ENCODE measurements at places on chromosomes 12 and 14. TPM values are rescaled to one million over a fixed set of nuclear protein-coding genes. Genes with fewer than 3 reads are reported as not detected.

DNA sequence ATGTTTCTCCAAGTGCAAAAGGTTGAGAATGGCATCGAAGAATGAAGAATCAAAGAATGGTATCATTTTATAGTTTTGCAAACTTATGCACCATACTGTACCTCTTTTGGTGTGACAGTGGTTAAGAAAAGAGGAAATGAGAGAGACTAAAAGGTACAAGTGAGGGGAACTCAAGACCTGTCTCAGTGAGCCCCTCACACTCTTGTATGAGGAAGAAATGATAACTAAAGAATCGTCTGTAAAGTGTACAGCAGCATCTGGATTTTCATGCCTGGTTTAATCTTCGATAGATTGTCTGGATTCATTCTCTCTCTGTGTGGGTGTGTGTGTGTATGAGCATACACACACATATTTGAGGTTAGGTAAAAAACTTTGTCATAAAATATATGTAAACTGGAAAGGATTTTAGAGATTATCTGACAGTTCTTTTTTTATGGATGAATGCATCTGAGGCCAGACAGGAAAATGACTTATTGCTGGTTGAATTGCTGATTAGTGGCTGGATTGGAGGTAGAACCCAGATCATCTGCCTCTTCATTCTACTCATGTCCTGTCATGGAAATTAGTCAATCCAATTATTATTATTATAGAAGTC, 16.0 kb upstream of the SLC38A2 start:
- no peaks in the 10 kb centered on the region for H3K36me3 ChIP-seq
- no peak for DNase-seq
- peaks cover 43% of the 10 kb centered on the region for H3K4me1 ChIP-seq
- peak overlapping the region; percentile 54 for H3K27ac ChIP-seq

DNA sequence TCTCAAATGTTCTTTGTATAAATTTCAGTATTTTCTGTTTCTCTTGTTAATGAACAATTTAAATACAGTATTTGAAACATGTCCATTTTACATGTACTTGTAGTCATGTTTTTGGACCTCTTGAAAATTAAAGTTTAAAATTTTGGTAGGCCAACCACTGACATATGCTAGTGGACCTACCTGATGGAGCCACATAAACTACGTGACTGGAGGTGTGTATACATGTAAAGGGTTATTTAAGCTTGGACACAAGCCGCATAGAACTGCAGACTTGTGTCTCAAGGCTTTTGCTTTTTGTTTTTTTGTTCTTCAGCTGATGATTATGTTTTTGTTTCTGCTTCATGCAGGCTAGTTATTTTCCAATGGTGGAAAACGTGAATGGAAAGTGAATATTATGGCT, 568.5 kb upstream of the MDGA2 start:
- H3K4me3 ChIP-seq: no peak overlapping the region
- no peak for DNase-seq
- H3K27ac ChIP-seq: no peak overlapping the region
- no peaks in the 10 kb centered on the region for H3K27me3 ChIP-seq
- H3K36me3 ChIP-seq: no peaks in the 10 kb centered on the region

DNA sequence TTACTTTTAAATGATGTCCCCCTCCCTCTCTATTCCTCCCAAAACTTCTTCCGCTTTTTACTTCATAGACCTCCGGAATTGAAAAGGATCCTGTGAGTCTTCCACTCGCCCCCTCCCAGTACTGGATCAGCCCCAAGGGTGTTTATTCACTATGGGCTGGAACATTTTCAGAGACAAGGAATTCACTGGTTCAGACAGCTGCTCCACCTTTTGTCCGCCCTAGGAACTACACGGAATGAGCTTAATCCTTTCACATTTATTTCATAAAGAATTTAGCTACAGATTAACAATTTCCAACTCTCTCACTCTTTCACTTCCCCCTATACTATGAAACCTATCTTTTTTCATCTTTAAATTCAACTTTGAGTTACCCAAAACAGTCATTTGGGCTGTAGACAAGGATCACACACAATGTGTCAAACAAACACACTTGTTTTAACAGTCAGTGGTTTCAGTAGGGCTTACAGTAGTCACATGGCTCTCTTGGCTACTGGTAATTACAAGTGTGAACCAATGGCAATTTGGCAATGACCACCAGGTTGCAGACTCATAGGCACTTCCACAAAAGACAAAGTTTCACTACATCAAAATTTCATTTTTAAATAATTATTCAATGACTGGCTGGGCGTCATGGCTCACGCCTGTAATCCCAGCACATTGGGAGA, 20.6 kb downstream of the CNIH1 start:
- peak; percentile 10 for DNase-seq
- no peak overlapping the region for H3K27ac ChIP-seq

DNA sequence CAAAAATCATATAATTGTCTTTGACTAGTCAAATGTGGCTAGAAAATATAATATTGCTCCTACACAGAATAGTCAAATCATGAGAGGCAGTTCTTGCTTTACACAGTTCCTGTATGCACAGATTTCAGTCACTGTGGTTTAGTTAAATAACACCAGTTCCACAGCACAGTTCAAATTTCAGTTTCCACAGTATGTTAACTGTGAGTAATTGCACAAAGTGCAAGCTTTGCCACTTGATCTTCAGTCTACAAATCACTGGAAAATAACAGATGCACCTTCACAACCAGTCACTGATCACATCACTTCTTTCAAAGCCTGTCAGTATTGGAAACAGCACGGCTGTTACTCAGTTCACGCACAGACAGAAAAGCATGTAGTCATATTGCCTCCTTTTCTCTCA, 38.7 kb downstream of the KCNH5 start:
- H3K36me3 ChIP-seq: no peaks in the 10 kb centered on the region
- DNase-seq: no peak
- no peaks in the 10 kb centered on the region for H3K4me1 ChIP-seq
- H3K27me3 ChIP-seq: no peaks in the 10 kb centered on the region
- no peak overlapping the region for H3K27ac ChIP-seq
- H3K4me3 ChIP-seq: no peak overlapping the region

DNA sequence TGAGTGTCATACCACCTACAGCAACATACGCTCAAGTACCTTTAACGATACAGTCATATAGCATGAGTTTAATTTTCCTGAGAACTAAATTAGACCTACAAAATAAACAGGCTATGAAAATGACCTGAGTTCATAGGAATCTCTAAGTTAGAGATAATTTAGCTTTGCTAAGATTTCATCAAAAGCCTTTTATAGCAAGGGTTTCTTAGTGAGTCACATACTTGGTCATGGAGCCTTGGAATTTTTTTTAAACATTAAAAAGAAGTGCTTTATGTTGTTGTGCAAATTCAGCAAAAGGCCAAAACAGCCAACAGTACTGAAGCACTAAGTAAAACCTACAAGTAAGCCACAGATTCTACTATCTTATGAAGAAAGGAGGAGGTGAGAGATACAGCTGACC, 93.6 kb upstream of the FERMT2 start:
- DNase-seq: no peak
- no peaks in the 10 kb centered on the region for H3K27me3 ChIP-seq
- no peak overlapping the region for H3K27ac ChIP-seq
- no peak overlapping the region for H3K4me3 ChIP-seq
- no peaks in the 10 kb centered on the region for H3K4me1 ChIP-seq

- H3K4me1 ChIP-seq: no peaks in the 10 kb centered on the region
- H3K27me3 ChIP-seq: no peaks in the 10 kb centered on the region
- no peaks in the 10 kb centered on the region for H3K36me3 ChIP-seq
- H3K4me3 ChIP-seq: no peak overlapping the region
- no peak for DNase-seq
Observed at GRCh38 chr14:58899317-58899713, 261.6 kb downstream of the DACT1 start.

- peak; percentile 18 for DNase-seq
- H3K36me3 ChIP-seq: peaks cover 10% of the 10 kb centered on the region
Observed at GRCh38 chr12:108850854-108851573, 6.4 kb downstream of the SSH1 start.

- no peaks in the 10 kb centered on the region for H3K27me3 ChIP-seq
- H3K36me3 ChIP-seq: no peaks in the 10 kb centered on the region
- H3K4me3 ChIP-seq: no peak overlapping the region
- H3K4me1 ChIP-seq: no peaks in the 10 kb centered on the region
- no peak overlapping the region for H3K27ac ChIP-seq
Observed at GRCh38 chr14:57937676-57938075, 71.8 kb upstream of the SLC35F4 start.

GRCh38 chr12:81207173-81207572, 129.3 kb downstream of the ACSS3 start:
- peaks cover 11% of the 10 kb centered on the region for H3K4me1 ChIP-seq
- no peak overlapping the region for H3K4me3 ChIP-seq
- H3K27me3 ChIP-seq: no peaks in the 10 kb centered on the region
- no peak for DNase-seq
- no peaks in the 10 kb centered on the region for H3K36me3 ChIP-seq

DNA sequence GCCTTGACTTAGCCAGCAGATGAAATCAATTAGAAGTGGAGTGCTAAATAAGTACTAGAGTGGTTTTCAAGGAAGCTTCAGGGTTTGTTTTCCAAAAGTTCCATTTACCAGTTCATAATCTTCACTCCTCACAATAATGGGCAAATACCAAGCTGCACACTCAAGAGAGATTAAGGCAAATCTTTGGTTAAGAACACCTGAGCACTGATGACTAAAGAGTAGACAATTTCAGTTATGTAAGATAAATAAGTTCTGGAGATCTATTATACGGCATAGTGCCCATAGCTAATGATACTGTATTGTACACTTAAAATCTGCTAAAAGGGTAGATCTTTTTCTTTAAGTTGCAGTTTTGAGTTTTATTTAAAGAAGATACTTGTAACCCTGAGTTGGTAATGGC, 125.0 kb downstream of the ARMH4 start:
- no peaks in the 10 kb centered on the region for H3K27me3 ChIP-seq
- H3K4me1 ChIP-seq: peaks cover 9% of the 10 kb centered on the region
- no peak for DNase-seq
- no peaks in the 10 kb centered on the region for H3K36me3 ChIP-seq

DNA sequence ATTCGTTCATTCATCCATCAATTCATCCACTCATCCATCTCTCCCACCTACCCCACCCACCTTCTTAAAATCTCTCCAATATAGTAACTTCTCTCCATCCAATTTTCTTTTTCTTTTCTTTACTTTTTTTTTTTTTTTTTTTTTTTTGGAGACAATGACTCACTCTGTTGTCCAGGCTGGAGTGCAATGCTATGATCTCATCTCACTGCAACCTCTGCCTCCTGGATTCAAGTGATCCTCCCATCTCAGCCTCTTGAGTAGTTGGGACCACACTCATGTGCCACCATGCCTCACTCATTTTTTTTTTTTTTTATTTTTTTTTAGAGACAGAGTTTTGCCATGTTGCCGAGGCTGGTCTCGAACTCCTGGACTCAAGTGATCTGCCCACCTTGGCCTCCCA, 118.4 kb downstream of the SUDS3 start:
- DNase-seq: no peak
- no peaks in the 10 kb centered on the region for H3K36me3 ChIP-seq
- H3K27me3 ChIP-seq: no peaks in the 10 kb centered on the region
- H3K4me1 ChIP-seq: no peaks in the 10 kb centered on the region
- no peak overlapping the region for H3K4me3 ChIP-seq

GRCh38 chr12:22729957-22730443, 105.0 kb downstream of the ETNK1 start:
- H3K27me3 ChIP-seq: no peaks in the 10 kb centered on the region
- no peaks in the 10 kb centered on the region for H3K4me1 ChIP-seq
- H3K36me3 ChIP-seq: no peaks in the 10 kb centered on the region
- no peak overlapping the region for H3K4me3 ChIP-seq

- no peaks in the 10 kb centered on the region for H3K36me3 ChIP-seq
- no peak overlapping the region for H3K4me3 ChIP-seq
- no peaks in the 10 kb centered on the region for H3K4me1 ChIP-seq
- DNase-seq: no peak
- no peak overlapping the region for H3K27ac ChIP-seq
- H3K27me3 ChIP-seq: no peaks in the 10 kb centered on the region
Observed at GRCh38 chr14:22487401-22487800, 101.6 kb downstream of the DAD1 start.

DNA sequence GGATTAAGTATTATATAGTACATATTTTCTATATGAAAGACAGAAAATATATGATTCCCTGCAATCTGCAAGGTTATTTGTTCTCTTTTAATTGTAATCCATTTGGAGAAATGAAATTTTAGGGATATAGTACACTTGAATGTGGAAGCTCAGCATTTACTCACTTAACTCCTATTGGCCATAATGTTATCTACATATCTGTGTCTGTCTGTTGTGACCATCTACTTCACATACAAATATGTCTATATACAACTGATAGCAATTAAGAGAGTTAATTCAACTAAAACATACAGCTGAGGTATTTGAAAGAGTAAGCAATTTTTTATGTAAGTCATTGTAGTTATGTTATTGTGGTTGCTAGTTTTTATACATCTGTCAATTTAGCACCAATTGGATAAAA, 12.9 kb downstream of the FOXG1 start:
- no peak overlapping the region for H3K27ac ChIP-seq
- H3K4me1 ChIP-seq: no peaks in the 10 kb centered on the region

DNA sequence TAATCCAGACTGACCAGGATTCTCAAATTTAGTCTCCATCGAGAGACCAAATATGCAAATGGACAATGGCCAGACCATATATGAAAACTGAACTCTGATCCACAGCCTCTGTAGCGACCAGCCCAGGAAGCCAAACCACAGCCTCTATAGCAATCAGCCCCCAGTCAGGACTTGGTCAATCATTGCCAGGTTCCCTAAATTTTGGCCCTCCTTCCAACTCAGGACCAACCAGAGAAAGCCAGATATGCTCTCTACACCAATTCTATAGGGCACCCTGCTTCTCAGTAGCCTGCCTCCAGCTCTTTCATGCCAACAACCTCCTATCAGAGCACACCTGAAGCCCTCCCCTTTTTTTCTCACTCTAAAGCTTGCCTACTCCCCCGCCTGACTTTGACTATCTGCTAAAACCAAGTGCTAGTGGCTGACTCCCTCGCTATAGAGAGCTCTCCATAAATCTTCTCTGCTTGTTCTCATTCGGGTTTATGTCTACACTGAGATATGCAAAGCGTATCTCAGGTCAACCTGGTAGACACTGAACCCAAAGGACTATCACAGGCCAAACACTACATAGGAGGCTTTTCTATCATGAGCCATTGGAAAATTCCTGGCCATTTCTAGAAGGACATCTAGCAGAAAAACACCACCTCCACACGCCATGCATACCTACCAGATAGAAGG, 110.5 kb upstream of the FUT8 start:
- peaks cover 6% of the 10 kb centered on the region for H3K4me1 ChIP-seq
- no peak overlapping the region for H3K4me3 ChIP-seq
- no peak overlapping the region for H3K27ac ChIP-seq
- no peaks in the 10 kb centered on the region for H3K36me3 ChIP-seq

Gene ZDHHC22
- total RNA-seq: not detected

Gene TMEM121
- total RNA-seq: 16.2 TPM
